ENCODE measurements at places on chromosomes 4 and X. TPM values are rescaled to one million over a fixed set of nuclear protein-coding genes. Genes with fewer than 3 reads are reported as not detected.

DNA sequence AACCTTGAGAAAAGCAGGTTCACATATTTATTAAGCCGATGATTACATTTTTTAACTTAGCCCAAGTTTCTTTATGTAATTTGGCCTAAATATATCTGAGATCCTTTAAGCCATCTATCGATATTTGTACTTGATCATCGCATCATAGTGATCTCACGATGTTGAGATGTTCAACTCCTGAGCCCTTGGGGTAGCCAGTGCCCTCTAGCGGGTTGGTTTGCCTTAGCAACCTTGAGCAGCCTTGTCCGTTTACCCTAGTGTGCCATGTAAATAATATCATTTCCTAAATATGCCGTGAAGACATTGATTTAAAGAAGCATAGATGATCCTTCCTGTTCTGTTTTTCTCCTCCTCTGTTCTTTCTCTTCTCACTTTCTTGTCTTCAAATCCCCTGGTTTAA is 432.2 kb downstream of the RPA4 start:
- DNase-seq = no peak

- DNase-seq = no peak
These were observed 532.8 kb downstream of the IL15 start for GRCh38 chr4:142169216-142169615.

- DNase-seq = no peak
These were observed 46.3 kb downstream of the TBCK start for GRCh38 chr4:106269711-106270110.

DNA sequence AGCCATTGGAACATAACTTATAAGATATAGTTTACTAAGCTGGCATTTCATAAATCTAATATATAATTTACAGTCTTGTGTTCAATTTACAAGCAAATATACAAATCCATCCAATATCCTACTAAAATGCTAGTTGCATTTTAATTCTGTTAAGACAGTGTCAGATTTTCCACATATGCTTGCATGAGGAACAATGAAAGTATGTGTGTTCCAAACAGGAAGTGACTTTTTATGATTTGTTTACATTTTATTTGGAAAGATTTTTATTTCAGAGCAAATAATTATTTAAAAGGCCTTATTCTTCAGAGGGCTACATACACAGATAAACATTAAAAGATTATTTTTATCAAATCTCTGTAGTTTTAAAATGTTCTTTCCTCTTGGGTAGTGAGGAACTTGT is 130.1 kb downstream of the KLHL34 start:
- DNase-seq = no peak

DNA sequence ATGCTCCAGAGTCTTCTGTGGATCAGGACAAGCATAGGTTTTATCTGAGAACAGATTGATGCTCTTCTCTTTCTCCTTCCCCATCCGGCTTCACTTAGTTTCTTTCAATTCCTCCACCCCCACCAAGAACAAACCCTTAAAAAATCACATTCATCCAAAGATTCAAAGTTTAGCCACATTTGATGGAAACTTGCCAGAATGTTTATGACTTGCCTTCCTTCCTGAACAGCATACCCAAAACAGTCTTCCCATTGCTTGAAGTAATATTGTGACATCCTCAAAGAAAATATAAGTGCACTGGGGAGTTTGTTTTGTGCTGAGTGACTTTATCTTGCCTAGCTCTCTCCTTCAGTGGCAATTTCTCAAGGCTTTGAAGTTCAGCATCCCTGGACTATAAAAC is 83.0 kb downstream of the MAGEB17 start:
- DNase-seq = no peak

DNA sequence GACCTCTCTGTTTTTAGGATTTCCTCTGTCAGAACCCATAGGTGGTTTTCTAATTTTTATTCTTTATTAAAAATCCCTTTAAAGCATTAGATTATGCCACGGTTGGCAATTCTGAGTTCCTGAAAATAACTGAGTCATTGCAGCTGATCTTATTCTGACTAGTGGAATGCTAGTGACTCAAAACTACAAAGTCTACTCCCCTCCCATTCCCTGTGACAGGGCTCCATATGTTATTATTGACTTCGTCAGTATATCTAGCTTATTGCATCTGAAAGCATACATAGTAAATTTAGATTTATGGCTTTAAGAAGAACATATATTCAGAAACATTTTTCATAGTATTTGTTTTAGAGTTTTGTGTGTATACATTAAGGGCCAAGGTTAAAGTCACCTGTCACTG is 38.5 kb downstream of the HERC3 start:
- no peak for DNase-seq

- no peak for DNase-seq
These were observed 371.4 kb upstream of the TECRL start for GRCh38 chr4:64780664-64781063.

KCNIP4 gene
- not detected for total RNA-seq

RPS6KA6 gene
- 0.05 TPM for total RNA-seq

REPS2 gene
- total RNA-seq = 0.35 TPM

PFKFB1 gene
- total RNA-seq = 0.42 TPM

GAGE1 gene
- not detected for total RNA-seq

TMEM31 gene
- not detected for total RNA-seq

REELD1 gene
- total RNA-seq = 1.4 TPM

All from T-helper 17 cell (primary cell).